ENCODE measurements at places on chromosomes 11 and 22.

- no peak for DNase-seq
Measured at GRCh38 chr11:44652901-44653644, 73.7 kb upstream of the TSPAN18 start.

- DNase-seq = no peak
Measured at GRCh38 chr11:2180347-2180746, 8.7 kb upstream of the TH start.

GRCh38 chr22:33519071-33519973, 401.0 kb downstream of the LARGE1 start:
- peak; percentile 64 for DNase-seq

GRCh38 chr11:122976061-122976733, 5.4 kb downstream of the BSX start:
- no peak for DNase-seq

GRCh38 chr11:28922386-28922981, 814.3 kb downstream of the METTL15 start:
- DNase-seq = no peak

DNA sequence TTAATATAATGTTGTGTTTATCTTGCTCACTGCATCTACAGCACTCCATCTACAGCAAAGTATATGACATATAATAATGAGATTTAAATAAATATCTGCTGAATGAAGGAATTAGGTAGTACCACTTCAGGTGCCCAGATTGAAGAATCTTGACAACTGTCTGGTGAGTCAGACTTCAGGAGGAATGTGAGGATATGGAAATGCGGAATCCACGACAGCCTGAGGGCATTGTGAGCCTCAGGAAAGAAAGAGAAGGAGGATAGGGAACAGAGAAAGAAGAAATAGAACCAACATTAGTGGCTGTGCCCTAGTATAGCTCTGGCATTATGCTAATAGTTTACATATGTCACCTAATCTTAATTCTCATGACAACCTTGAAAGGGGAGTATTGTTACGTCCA, 304.4 kb downstream of the AASDHPPT start:
- no peak for DNase-seq

Measured in pons (tissue), 1 donor.